ENCODE measurements at places on chromosomes 6 and 20.

- no peak for DNase-seq
Observed at GRCh38 chr6:35492974-35493284, 4.0 kb downstream of the TEAD3 start.

DNA sequence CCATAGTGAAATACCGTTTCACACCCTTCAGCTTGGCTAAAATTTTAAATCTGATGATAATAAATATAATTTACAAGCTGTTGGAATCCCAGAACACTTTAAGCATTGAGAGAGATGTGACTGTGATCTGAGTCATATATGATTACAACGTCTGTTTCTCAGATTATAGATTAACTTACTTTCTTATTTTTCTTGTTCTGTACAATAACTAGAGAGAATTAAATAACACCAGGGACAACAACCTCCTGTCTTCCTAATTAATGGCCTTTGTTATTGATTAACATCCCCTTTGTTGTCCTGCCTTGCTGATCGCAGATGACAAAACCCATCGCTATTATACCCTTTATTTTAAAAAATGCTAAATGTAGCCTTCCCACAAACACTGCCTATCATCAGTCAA is 87.8 kb upstream of the EZR start:
- no peak for DNase-seq

DNA sequence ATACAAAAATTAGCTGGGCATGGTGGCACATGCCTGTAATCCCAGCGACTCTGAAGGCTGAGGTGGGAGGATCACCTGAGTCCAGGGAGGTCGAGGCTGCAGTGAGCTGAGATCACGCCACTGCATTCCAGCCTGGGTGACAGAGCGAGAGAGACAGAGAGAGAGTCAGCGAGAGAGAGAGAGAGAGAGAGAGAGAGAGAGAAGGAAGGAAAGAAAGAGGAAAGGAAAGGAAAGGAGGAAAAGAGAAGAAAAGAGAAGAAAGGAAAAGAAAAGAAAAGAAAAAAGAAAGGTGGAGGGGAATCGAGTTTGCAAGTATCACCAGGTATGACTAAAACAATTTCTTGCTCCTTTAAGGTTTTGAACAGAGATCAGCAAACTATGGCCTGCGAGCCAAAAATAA is 152.3 kb downstream of the BTBD9 start:
- no peak for DNase-seq

- no peak for DNase-seq
Observed at GRCh38 chr6:53067849-53068361, 2.7 kb downstream of the FBXO9 start.

DNA sequence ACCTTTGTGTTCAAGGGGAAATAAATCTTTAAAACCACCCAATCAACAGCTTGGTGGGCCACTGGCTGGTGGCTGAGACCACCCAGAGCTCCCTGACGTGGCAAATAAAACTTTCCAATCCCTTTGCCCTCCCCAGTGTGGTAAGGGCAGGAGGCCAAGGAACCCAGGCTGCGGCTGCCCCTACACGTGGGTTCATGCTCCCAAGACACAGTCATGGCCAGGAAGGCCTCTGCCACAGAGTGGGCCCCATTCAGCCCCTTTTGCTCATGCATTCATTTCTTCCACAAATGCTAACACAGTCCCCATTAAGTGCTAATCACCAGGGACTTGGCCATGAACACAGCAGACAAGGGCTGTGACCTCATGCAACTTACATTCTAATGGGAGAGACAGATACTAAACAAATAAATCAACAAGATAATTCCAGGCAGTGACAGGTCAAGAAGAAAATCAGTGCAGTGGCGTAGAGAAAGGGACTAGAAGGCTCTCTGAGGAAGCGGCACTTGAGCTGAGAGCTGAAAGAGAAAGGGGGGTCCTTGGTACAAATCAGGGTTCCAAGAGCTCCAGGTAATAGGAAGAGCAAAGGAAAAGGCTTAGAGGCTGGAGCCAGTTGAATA is 13.8 kb downstream of the PREX1 start:
- DNase-seq, result no peak

- DNase-seq, result no peak
Observed at GRCh38 chr20:50774515-50774914, 20.3 kb upstream of the BCAS4 start.

DNA sequence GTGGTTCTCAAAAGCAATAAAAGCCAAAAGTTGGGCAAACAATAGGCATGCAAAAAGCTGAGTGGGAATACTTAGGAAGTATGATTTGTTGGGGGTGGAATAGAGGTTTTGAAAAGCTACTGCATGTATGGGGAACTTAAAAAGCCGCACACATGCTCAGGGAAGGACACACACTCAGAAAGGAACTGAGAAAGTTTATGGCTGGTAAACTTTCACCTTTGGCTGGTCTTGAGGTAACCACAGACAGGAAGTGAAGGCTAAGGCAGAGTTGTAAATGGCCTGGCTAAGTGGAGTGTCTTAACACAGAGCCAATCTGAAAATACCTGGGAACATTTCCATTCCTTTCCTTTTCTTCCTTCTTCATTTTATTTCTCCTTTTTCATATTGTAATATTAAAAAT is 134.5 kb upstream of the EXOC2 start:
- no peak for DNase-seq

- DNase-seq, result no peak
Observed at GRCh38 chr6:112433457-112433856, 86.3 kb downstream of the RFPL4B start.

GRCh38 chr6:64538722-64539121 is 903.1 kb downstream of the PHF3 start:
- DNase-seq, result no peak

DNA sequence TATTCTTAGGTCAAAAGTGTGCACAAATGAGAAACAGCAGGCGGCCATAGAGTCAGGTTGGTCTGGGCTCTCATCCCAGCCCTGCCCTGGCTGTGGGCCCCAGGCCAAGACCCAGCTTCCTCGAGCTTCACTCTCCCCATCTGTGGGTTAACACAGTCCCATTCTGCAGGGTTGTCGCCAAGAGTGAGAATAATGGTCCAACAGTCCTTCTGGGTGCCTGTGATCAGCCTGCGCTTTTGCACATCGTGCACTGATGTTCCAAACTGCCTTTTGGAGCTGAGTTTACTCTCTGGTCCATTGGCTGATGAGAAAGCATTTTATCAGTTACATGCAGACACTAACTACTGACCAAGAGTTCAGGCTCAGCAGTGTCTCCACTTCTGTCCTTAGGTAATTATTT is 82.6 kb downstream of the INSM1 start:
- no peak for DNase-seq

GRCh38 chr20:61263084-61263695 is 11.1 kb downstream of the CDH4 start:
- DNase-seq, result no peak

DNA sequence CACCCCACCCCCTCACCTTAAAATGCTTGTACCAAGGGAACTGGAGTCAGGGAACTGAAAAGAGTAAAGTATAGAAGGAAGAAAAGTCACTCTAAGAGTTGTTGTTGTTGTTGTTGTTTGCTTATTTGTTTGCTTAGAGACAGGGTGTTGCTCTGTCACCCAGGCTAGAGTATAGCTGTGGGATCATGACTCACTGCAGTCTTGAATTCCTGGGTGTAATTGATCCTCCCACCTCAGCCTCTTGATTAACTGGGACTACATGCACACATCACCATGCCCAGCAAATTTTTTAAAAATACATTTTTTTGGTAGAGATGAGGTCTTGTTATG is 681.6 kb upstream of the GJE1 start:
- DNase-seq, result no peak

GRCh38 chr6:82030301-82030700 is 217.2 kb downstream of the IBTK start:
- no peak for DNase-seq

Measured in left hindlimb (tissue), 1 donor.